NCI-H2081 (cell line): ENCODE measurements at places on chromosomes 3 and 15.

- DNase-seq = no peak
These were observed 1.1 kb upstream of the MINAR1 start for GRCh38 chr15:79430901-79431635.

DNA sequence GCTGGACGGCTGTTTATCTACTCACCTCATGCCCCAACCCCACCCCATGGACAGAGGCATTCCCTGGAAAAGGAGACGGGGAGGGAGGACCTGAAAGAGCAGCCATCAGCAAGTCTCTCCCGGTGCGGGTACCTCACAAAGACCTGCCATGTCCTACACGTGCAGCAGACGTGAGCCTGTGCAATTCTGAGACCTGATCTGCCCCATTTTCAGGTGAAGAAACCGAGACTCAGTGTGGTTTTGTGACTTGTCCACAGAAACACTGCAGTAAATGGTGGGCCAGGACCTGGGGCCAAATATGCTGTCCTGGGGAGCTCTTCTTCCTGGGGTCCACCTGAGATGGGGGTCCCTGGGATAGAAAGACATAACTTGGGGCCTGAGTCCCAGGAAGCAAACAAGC lies 137.0 kb upstream of the LINGO1 start:
- no peak for DNase-seq

DNA sequence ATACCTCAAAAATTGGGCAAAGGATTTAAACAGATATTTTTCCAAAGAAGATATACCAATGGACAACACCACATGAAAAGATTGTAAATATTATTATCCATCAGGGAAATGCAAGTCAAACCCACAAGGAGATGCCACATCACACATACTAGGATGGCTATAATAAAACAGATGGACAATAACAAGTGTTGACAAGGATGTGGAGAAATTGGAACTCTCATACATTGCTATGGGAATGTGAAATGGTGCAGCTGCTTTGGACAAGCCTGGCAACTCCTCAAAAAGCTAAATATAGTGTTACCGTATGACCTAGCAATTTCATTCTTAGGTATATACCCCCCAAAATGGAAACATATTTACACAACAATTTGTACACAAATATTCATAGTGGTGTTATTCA lies 59.3 kb downstream of the PPCDC start:
- no peak for DNase-seq

DNA sequence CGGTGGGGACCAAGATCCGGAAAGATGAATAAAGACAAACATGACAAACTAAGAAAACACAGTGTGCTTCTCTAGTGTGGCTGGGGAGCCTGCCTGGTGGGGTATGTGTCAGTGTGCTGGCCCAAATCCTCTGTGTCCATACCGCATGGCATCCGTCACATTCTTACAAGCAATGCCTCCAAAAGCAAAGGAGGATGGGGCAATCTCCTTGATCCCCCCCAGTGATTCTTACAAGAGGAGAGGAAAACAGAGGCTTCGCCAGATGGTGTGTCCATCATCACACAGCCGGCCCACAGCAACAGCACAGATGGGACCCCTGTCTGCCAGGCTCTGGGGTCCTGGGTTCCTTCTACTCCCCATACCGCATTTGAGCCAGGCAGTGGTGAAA lies 558 bp upstream of the IL17RC start:
- DNase-seq = no peak

DNA sequence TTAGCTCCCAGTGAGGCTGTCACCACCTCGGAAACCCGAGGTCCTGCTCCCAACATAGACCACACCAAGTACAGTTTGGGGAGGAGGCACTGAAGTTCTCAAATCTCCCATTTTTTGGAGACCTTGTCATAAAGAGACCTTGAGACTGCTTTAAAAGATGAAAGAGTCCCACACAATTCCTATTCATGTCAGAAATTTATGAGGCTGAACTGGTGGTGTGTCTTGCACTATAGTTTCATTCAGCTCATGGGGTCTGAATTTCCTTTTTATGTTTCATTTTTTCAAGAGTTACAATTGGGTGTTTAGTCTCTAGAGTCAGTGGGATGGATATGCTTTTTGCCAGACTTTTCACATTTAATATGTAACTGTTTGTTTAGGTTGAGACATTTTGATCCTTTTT lies 318.1 kb upstream of the LRRFIP2 start:
- no peak for DNase-seq

DNA sequence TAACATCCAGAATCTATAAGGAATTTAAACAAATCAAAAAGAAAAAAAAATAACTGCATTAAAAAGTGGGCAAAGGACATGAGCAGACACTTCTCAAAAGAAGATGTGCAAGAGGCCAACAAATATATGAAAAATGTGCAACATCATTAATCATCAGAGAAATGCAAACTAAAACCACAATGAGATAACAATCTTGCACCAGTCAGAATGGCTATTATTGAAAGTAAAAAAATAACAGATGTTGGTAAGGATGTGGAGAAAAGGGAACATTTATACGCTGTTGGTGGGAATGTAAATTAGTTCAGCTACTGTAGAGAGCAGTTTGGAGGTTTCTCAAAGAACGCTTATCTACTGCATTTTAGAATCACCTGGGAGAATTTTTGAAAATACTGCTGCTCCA lies 186.1 kb downstream of the OTOL1 start:
- no peak for DNase-seq

DNA sequence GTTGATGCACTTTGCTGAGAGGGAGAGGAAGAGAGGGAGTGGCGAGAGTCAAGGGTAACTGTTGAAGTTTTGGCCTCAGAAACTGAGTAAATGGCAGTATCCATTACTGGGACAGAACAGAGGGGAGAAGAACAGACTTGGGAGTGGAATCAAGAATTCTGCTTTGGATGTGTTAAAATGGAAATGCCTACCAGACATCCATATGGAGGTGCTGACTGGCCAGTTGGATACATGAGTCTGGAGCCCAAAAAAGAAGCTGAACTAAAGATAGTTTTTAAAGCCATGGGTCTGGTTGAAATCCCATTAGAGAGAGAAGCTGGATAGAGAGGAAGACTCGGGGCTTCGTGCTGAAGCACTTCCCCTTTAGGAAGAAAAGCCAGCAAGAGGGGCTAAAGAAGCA lies 35.9 kb upstream of the NSMCE3 start:
- no peak for DNase-seq

- DNase-seq = no peak
These were observed 24.3 kb upstream of the SV2B start for GRCh38 chr15:91075739-91076138.
